ENCODE measurements at places on chromosomes 16 and 17. TPM values are rescaled to one million over a fixed set of nuclear protein-coding genes. Genes with fewer than 3 reads are reported as not detected.
A peak's percentile ranks its signal among the peaks of the same experiment; 100 is the strongest.

GRCh38 chr16:10322723-10323527 lies 62.9 kb upstream of the ATF7IP2 start:
- DNase-seq = no peak

DNA sequence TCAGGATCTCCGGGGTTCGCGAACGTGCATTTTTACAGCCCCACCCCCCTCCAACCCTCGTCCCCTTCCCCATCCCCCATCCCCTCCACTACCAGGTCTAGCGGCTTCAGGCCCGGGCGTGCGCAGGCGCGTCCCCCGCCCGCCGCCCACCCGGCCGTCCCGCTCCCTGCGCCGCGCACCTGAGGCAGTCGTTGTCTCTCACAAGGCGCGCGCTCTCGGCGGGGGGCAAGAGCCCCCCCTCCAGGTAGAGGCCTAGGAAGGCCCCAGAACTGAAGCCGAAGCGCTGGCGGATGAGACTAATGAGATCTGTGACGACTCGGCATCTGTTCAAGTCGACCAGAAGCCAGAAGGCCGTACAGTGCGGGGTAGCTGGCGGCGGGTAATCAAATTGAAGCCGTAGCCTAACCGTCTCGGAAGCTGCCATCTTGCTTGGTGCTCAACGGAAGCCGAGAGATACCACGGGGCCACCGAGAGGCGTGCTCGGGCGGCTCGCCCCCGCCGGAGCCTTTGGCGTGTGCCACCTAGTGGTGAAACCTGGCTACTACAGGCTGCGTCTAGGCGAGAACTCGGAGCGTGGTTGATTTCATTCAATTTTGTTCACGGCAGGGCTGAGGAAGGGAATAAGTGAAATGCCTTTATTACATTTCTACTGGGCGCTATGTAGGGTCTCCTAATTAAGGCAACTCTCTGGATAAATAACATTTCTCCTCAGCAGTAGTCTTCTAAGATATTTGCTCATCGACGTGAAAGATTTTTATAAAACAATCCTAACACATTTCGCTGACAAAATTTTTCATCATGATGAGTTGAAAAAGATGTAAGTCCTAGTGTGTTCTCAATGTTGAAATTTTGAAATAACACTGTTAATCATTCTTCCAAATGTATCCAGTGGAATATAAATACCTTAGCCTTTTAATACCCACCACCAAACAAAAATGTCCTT lies at the start of gene COIL:
Gene COIL, minus strand, starts transcription at position 455 of the 943 bp plus-strand sequence. Its CDS starts 31 bp downstream, at position 424.
- peak; percentile 60 for DNase-seq

DNA sequence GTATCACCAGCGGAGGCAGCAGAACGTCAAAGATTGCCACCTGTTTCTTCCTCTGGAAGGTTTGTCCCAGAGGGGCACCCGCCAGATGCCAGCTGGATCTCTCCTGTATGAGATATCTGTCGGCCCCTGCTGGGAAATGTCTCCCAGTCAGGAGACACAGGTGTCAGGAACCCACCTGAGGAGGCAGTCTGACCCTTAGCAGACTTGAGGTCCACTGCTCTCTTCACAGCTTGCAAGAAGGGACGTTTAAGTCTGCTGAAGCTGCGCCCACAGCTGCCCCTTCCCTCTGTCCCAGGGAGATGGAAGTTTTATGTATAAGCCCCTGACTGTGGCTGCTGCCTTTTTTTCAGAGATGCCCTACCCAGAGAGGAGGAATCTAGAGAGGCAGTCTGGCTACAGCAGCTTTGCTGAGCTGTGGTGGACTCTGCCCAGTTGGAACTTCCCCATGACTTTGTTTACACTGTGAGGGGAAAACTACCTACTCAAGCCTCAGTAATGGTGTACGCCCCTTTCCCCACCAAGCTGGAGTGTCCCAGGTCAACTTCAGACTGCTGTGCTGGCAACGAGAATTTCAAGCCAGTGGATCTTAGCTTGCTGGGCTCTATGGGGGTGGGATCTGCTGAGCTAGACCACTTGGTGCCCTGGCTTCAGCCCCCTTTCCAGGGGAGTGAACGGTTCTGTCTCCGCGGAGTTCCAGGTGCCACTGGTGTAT lies 92.9 kb downstream of the PHKB start:
- no peak for DNase-seq

GRCh38 chr17:55814377-55814776 lies 63.5 kb downstream of the PCTP start:
- no peak for DNase-seq

GRCh38 chr17:923633-924032 lies 55.9 kb downstream of the NXN start:
- no peak for DNase-seq

DNA sequence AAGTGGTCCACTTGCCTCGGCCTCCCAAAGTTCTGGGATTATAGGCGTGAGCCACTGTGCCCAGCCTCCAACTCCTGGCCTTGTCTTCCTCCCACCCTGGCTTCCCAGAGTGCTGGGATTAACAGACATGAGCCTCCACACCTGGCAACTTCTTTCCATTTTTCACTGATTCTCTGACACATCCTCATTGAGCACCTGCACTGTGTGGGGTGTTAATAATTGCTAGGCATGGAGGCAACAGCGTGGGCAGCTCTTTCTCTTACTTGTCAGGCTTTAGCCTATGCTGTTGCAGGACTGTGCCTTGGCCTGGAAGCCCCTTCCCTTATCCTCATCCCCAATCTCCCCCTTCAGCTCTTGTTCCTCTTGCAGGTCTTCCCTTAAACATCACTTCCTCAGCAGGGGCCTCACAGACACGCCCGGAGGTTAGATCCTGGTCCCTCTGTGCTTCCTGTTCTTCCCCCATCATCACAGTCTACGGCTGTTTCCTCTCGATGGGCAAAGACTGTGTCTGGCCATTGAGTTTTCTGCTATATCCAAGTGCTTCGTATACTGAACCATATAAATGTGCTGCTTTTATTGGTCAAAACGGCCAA lies 7.9 kb downstream of the QPRT start:
- no peak for DNase-seq

- DNase-seq = no peak
These were observed 174.9 kb downstream of the SEC14L1 start for GRCh38 chr17:77315551-77316190.

DNA sequence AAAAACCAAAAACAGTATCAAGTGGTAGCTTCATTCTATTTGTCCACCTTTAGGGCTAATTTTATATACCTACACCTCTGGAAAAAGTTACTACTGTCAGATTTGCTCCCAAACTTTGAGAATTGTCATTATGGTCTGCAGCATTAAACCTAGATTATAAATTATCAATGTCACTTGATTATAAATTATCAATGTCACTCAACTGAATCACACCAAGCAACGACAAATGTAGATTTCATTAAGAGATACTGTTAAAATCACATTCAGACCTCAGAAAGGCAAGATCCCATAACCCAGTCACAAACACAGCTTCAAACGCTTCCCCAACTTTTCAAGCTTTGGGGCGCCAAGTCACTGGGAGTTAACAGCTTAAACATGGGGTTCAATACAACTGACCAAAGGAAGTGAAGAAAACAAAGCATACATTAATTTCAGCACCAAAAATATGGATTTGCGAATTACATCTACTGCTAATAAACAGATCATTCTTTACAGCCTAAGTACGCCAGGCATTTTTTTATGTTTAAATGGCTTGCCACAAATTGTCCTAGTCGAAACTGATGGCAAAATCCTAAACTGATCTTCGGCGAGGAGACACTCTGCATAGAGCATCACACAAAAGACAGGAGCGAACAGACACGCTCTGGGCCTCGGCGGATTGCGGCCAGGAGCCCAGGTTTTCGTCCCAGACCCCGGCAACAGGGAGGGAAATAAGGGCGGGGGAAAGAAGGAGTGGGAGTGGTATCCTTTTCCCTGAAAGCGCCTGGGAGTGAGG lies 981 bp downstream of the GLG1 start:
- no peak for DNase-seq

DNA sequence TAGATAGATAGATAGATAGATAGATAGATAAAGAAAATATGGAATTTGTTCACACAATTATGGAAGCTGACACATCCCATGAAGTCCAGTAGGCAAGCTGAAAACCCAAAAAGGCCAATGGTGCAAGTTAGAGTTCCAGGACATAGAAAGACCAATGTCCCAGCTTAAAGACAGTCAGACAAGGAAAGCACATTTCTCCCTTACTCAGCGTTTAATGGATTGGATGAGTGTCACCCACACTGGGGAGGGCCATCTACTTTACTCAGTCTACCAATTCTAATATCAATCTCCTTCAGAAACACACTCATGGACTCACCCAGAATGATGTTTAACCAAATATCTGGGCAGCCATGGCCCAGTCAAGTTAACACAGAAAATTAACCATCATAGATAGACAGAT lies 327.7 kb upstream of the CDH11 start:
- no peak for DNase-seq

DNA sequence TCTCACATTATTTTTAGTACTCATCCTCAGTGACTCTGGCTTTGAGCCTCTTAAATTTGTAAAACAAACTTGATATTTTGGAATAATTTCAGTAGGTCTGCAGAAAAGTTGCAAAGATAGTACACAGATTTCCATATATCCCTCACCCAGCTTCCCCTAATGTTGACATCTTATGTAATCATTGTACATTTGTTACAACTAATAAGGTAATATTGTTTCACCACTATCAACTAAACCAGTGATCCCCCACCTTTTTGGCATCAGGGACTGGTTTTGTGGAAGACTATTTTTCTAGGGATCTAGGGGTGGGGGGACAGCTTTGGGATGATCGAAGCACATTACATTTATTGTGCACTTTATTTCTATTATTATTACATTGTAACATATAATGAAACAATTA lies 391.2 kb downstream of the CA10 start:
- no peak for DNase-seq

GRCh38 chr17:16438557-16439302 lies 23.4 kb downstream of the TRPV2 start:
- DNase-seq = peak; percentile 98

GRCh38 chr16:23420011-23420410 lies 33.0 kb downstream of the COG7 start:
- DNase-seq = no peak

- peak; percentile 87 for DNase-seq
These were observed 54.8 kb downstream of the VMP1 start for GRCh38 chr17:59762049-59762823.

- no peak for DNase-seq
These were observed 97.5 kb downstream of the METRNL start for GRCh38 chr17:83176623-83177583.

GRCh38 chr17:64196601-64197000 lies 66.5 kb downstream of the TEX2 start:
- peak; percentile 52 for DNase-seq

GRCh38 chr16:50284131-50284911 lies 18.0 kb downstream of the ADCY7 start:
- no peak for DNase-seq

GRCh38 chr16:11129378-11129781 lies 126.6 kb downstream of the SOCS1 start:
- DNase-seq = no peak

DNA sequence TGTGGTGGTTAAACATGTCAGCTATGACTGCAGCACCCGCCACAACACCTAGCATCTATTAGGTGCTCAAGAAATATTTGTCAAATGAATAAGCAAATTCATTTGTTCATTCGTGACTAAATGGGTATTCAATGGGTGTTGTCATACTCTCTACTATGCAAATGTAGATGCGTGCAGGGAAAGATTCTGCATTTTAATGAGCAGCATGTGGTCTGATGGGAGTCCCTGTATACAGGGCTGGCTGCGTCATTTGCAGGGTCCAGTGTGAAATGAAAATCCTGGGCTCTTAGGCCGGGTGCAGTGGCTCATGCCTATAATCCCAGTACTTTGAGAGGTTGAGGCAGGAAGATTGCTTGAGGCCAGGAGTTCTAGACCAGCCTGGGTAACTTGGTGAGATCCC lies 97.5 kb downstream of the CACNG3 start:
- DNase-seq = no peak

DNA sequence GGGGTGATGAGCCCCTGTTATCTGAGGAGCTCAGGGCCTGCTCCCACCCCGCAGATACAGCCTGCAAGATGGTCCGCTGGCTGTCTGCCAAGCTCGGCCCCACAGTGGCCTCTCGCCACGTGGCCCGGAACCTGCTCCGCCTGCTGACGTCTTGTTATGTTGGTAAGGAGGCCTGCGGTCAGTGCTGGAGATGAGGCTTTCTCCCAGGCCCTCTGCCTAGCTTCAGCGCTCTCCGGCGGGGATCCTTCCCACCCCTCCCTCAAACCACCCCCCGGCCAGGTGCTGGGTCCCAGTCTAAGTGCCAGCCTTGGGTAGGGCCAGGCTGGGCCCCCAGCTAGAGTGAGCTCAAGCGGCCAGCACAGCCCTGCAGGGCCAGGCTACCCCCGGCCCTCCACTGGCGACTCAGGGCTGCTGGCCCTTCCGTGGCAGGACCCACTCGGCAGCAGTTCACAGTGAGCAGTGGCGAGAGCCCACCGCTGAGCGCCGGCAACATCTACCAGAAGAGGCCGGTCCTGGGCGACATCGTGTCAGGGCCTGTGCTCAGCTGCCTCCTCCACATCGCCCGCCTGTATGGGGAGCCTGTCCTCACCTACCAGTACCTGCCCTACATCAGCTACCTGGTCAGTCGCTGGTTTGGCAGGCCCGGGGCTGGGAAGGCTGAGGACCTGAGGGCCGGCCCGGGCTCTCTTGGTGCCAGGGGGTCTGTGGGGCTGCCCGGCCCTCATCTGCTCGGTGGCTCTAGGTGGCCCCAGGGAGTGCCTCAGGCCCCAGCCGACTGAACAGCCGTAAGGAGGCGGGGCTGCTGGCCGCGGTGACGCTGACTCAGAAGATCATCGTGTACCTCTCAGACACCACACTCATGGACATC lies 6.1 kb downstream of the WDR81 start:
- DNase-seq = peak; percentile 62

- DNase-seq = no peak
These were observed 154.4 kb upstream of the PIRT start for GRCh38 chr17:10992106-10992880.

DNA sequence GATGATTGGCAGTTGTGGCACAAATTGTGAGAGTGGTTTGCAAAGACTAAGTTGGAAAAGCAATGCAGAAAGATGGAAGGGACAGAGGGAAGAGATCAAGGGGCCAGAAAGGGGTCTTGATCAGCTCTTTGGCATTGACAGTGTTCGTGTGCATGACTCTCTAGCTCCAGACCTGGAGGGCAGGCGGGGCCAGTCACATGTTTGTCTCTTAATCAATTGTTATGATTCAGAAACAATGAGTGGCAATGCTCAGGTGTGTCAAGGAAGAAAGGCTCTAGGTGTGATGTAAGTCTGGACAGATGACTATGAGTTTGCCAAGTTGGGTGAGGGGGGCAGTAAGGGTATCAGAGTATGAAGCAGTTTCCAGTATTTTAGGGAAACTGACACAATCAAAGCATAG lies 32.1 kb downstream of the WSB1 start:
- DNase-seq = no peak

The MYH3 gene
- total RNA-seq = 0.67 TPM

The VTN gene
- not detected for total RNA-seq

The CAMTA2 gene
- total RNA-seq = 25.4 TPM

The ABCC6 gene
- total RNA-seq = not detected

The C17orf67 gene
- total RNA-seq = 0.95 TPM

The SDR42E1 gene
- 16.0 TPM for total RNA-seq

The MT4 gene
- total RNA-seq = not detected

The IGFBP4 gene
- 18.4 TPM for total RNA-seq

The TBC1D3I gene
- not detected for total RNA-seq

The PPP1R1B gene
- total RNA-seq = 0.88 TPM

The IQCK gene
- 8.8 TPM for total RNA-seq

The MT1E gene
- total RNA-seq = 438 TPM

The TSPAN10 gene
- 0.67 TPM for total RNA-seq

The PERCC1 gene
- not detected for total RNA-seq

The SGCA gene
- total RNA-seq = not detected

The CD300E gene
- not detected for total RNA-seq

The HP gene
- not detected for total RNA-seq
